ENCODE measurements at places on chromosomes 5 and 9. TPM values are rescaled to one million over a fixed set of nuclear protein-coding genes. Genes with fewer than 3 reads are reported as not detected.

DNA sequence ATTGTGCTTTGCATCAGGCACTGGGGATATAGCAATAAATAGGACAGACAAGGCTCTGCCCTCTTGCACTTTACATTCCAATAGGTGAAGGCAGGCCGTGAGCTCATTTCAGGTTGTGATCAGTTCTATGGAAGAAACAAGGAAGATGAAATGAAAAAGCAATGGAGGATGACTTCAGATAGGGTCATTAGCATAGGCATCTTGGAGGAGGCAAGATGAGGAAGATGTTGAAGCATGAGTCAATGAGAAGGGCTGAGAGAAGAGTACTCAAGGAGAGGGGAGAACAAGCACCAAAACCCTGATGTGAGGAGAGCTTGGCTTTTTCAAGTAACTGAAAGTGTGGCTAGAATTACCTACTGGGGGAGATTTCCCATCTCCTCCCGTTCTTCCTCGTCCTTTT, 5.0 kb upstream of the SPARC start:
- DNase-seq: no peak

SCGB3A2 gene
- 0.48 TPM for polyA plus RNA-seq

DNA sequence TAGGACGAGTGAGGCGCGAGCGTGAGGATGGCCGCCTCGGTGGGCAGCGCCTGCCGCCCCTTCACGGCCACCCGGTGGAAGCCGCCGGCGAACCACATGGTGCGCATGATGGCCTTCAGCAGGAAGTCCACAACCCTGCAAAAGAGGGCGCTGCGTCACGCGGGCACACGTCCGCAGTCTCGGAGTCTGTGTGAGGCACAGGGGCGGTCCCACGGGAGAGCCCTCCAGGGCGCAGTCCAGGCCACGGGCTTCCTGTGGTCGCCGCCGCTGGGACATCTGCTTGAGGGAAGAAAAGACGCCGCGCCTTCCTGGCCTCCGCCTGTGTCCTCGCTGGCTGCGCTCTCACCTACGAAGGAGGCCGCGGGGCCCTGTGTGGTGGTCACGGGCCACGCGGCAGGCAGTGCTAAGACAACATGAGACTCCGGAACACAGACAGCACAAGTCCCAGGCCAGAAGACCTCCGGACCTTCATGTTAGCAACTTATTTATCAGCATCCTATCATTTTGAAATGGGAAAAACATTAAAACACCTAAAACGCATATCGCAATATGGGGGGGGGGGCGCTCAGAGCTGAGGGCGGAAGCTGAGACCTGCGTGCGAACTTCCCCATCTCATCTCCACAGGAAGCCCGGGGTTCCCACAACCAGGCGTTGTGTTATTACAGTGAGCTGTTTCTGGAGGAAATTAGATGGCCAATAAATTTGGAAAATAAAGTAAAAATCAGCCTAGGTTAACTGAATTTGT, 28.8 kb downstream of the LPCAT1 start:
- DNase-seq: no peak

DNA sequence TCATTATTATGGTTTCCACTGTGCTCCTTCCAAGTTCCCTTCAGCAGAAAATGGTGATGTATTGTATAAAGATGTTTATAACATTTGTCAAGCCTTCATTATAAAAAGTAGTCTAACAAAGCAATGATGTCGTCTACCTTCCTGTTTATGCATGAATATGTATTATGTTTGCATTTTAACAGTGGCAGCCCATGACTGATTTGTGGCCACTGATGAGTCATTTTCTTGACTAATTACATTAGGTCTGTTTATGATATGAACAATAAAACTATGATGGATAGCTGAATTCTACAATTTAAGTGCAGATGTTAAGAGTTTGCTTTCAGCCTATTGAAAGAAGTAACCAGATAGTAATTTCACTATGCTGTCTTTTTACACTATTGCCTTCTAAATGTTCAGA, 75.4 kb upstream of the ADAMTS19 start:
- no peak for DNase-seq

DNA sequence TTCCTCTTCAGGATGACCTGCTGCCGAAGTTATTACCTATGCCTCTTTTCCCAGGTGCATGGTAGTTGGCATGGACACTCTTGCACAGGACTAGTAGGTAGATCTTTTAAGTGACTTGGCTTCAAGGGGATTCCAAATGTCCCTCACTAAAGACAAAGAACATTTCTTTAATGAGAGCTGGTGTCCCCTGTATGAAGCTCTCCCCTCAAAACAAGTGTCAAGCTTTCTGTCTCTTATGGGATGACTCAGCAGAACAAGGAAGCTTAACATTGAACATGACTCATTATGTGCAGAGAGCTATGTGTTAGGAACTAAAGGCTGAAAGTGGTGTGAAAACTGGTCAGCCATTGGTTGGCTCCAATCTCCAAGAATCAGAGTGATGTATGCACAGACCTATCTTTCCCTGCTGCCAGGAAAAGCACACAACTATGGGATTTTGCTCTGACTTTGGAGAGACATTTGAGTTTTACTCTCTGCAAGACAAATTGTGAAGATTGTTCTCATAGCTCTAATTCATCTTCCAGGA, 120.5 kb downstream of the PRDM6 start:
- no peak for DNase-seq

DNA sequence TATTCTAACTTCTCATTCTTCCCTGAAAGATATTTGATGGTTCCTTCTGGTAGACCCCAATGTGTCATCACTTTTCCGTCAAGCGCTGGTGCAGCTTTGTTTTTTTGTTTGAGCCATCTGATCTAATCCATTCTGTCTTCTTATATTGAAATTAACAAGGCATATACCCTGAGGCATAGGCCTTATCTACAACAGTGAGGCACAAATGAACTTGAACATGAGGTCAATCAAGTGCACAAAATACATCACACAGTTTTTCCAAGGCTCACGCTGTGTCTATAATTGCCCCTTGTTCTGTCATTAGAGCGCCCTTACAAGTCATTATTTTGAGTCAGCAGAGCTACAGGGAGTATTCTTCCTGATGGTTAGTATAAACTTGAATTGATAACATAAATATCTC, 406.6 kb downstream of the MAT2B start:
- DNase-seq: no peak

GRCh38 chr5:139749242-139749641, 46.4 kb upstream of the PSD2 start:
- no peak for DNase-seq

KIF27 gene
- 27.9 TPM for polyA plus RNA-seq

GRCh38 chr9:34929506-34930102, 28.5 kb upstream of the PHF24 start:
- DNase-seq: no peak

GRCh38 chr9:17905781-17906175, 326.9 kb downstream of the SH3GL2 start:
- no peak for DNase-seq

- no peak for DNase-seq
Observed at GRCh38 chr9:94741866-94742265, 15.4 kb downstream of the AOPEP start.

CNTNAP3B gene
- polyA plus RNA-seq: 12.1 TPM

GRCh38 chr5:77353251-77353650, 138.9 kb downstream of the WDR41 start:
- DNase-seq: no peak

FOXD4L4 gene
- 0.21 TPM for polyA plus RNA-seq

GPR150 gene
- polyA plus RNA-seq: not detected

DNA sequence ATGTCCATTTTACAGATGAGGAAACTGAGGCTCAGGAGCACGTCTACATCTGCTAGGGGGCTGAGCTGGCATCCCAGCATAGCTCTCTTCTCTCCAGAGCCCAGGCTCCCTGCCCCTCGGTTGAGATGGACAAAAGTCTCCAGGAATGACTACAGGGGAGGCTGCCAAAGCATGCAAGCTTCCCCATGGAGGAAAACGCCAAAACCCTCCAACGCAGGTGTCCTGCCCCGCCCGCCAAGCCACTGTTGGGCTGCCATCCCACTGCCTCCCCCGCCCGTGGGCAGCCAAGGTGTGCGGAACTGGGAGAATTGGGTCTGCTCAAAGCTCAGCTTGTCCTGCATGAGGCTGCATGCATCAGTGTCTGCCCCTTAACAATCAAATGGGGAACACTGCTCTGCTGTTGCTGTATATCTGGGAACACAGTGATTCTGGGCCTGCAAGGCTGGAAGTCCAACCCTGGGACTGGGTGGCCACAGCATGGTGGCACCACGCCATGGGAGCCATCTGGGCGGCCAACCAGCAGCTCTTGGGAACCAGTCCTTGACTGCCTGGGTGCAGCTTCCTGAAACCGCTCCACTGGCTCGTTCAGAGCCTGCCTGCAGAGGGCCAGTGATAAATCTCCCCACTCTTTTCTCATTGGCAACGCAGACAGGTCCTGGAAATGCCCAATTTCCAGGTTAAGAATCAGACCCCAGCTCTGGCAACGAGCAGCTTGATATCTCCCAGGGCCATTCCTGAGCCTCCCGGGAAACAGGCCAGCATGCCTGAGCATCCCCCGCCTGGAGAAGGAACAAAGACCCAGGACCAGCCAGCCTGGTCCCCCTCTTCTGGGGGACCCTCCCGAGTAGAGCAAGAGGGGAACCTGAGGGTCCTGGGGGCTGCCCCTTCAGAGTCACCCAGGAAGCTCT, 3.5 kb downstream of the RALGDS start:
- no peak for DNase-seq

GRCh38 chr5:53109056-53109442, 508 bp downstream of the MOCS2 start:
- DNase-seq: no peak

- DNase-seq: no peak
Observed at GRCh38 chr5:139460455-139460854, 2.1 kb downstream of the ECSCR start.

DNA sequence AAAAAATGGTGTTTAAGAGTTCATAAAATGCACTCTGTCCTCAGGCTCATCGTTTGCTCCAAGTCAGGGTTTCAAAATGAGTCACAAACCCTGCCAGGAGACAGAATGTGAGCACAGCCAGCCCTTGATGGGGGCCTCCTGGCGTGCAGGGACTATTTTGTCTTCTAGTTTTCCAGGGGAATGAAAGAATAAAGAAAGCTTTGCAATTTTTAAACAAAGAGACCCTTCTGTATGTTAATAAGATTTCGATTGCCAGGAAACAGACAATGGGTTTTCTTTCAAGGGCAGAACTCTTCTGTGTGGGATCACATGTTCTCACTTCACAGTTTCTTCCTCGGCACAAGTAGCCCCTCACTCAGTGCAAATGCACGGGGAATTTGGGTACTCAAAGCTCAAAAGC, 121.4 kb upstream of the C6 start:
- no peak for DNase-seq

DNA sequence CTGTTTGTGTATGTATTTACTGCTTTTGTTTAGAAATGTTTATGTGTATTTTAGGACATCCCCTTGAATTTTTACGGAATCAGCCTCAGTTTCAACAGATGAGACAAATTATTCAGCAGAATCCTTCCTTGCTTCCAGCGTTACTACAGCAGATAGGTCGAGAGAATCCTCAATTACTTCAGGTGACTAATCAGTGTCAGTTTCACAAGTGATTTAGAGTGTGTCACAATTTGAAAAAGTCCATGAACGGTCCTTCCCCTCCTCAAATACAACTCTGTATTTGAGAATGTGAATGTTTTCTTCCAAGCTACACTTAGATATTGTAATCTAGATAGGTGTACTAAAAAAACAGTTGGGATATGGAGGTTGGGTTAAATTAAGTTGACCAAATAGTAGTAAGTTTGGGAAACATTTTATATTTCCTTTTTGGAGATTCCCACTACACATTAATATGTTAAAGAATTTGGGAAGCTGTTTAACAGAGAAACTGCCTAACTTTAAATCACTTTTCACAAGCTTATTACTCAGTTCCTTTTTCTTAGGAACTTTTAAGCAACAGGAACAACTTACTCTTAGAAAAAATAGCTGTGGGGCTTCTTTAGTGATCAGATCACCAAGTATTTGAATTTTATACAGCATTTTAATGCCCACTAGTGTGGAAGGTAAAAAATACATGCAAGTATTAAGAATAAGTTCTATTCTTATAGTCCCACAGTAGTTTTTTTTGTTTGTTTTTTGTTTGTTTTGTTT, 40.9 kb downstream of the RAD23B start:
- no peak for DNase-seq

SLC25A25 gene
- 12.8 TPM for polyA plus RNA-seq

DNA sequence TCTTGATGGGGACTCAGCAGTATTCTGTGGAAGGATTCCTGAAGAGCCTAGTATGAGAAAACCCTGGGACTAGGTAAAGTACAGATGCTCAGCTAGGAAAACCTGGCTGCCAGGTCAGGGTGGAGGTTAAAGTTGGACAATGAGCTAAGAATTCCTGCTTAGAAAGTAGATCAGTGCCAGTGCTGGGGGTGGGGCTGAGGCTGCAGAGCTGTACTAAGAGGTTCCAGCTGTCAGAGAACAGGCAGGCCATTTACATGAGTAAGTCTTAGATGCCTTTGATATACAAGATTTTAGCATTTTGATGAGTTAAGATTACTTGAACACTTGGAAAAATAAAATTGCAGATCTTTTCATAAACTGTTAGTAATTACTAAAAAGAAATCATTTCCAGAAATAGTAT, 332.3 kb upstream of the NUDT12 start:
- DNase-seq: no peak

DNA sequence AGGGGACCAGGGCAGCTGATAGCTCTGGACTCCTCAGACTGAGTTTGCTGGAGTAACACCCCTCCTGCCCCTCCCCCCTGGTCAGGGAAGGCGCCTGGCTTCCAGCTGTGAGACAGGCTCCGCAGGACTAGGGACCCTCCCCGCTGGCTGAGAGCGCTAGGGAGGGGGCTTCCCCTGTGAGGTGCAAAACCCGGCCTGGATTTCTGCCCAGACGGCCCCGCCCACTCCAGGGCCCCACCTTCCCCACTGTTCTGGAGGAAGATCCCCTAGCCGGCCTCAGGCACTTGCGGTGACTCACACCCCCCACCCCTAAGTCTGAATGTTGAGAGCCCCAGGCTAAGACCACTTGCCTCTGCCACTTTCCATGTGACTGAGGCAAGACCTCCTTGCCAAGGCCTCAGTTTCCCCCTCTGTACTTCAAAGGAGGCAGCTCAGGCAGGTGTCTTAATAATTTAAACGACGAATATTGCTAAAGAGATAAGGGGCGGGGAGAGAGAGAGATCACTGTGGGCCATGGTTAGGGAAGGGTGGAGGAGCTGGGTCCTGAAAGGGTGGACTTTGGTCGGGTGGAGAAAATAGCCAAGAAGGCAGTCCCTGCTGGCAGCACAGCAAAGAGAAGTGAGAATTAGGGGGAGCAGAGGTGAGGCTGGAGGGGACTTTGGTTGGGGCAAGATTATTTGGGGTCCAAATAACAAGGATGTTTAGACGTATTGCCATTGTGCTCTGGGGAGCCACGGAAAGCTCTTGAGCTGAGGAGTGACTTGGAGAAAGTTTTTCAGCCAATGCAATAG, 1.0 kb upstream of the DAB2IP start:
- peak; percentile 94 for DNase-seq
